ENCODE measurements at places on chromosomes 5 and 9. TPM values are rescaled to one million over a fixed set of nuclear protein-coding genes. Genes with fewer than 3 reads are reported as not detected.

The KIF3A gene
- 7.0 TPM for total RNA-seq

GRCh38 chr5:132114150-132115121 lies 40.8 kb downstream of the CSF2 start:
- no peaks in the 10 kb centered on the region for H3K27me3 ChIP-seq
- no peaks in the 10 kb centered on the region for H3K36me3 ChIP-seq
- H3K27ac ChIP-seq = no peak overlapping the region
- H3K4me3 ChIP-seq = no peak overlapping the region
- H3K4me1 ChIP-seq = no peaks in the 10 kb centered on the region

- H3K4me1 ChIP-seq = no peaks in the 10 kb centered on the region
- no peak for DNase-seq
- no peaks in the 10 kb centered on the region for H3K27me3 ChIP-seq
- no peaks in the 10 kb centered on the region for H3K36me3 ChIP-seq
- no peak overlapping the region for H3K27ac ChIP-seq
Measured at GRCh38 chr9:131028221-131028884, 19.4 kb downstream of the LAMC3 start.

DNA sequence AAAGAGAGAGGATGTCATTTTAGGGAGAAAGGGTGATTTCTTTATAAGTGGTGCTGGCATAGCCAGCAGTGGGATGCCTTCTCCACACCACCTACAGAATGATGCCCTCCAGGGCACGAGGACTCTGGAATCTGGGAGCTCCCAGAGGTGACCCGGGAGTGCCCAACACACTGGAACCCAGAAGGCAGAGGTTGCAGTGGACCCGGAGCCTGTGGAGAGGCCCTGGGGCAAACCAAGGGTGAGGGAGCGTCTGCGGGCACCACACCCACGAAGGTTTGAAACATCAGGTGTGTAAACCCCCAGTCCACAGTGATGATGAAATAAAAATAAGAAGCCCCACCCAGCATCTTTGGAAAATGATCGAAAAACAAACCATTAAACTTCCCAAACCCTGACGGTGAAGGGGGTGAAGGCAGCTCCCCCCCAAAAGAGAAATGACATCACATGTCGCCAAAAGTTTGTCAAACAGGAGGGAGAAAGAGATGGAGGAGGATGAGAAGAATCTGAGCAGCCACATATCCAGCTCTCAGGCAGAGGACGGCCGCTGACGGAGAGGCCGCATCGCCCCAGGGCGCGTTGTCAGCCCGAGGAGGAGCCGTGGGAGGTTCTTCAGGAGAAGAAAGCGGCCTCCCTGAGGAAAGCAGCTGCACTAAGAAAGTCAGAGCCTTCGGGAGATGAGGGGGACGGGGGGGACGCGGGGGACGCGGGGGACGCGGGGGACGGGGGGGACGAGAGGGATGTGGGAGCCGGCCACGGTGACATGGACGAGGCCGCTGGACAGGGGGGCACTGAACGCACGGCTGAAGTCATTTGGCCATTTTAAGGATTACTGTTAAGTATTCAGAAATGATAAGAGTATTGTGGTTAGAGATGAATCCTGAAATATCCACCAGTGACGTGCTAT lies 43.1 kb upstream of the NSMF start:
- DNase-seq = no peak
- no peaks in the 10 kb centered on the region for H3K27me3 ChIP-seq
- no peak overlapping the region for H3K4me3 ChIP-seq
- no peak overlapping the region for H3K27ac ChIP-seq
- H3K4me1 ChIP-seq = no peaks in the 10 kb centered on the region

DNA sequence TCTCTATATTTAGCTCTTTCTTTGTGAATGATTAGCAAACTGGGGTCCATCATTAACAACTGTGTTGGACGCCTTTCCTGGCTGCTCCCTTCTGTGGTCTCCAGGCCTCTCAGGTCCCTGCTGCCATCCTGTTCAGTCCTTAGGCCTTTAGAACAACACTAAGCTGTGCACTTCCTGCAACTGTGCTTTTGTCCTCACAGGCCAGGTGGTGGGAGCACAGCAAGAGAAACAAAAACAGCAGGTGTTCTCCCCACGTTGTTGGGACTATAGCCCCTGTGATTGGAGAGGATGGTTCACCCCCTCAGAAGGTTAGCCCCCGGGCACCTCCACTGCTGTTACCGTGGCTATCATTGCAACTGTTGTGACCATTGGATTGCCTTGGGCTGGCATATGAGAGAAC lies 41.7 kb upstream of the CLINT1 start:
- H3K4me1 ChIP-seq = no peaks in the 10 kb centered on the region
- H3K36me3 ChIP-seq = no peaks in the 10 kb centered on the region
- no peak overlapping the region for H3K27ac ChIP-seq
- no peak overlapping the region for H3K4me3 ChIP-seq

The FCN1 gene
- total RNA-seq = not detected

- no peaks in the 10 kb centered on the region for H3K27me3 ChIP-seq
- no peaks in the 10 kb centered on the region for H3K4me1 ChIP-seq
- DNase-seq = no peak
- no peak overlapping the region for H3K4me3 ChIP-seq
- H3K36me3 ChIP-seq = no peaks in the 10 kb centered on the region
Measured at GRCh38 chr5:159448841-159449407, 118.6 kb upstream of the IL12B start.

DNA sequence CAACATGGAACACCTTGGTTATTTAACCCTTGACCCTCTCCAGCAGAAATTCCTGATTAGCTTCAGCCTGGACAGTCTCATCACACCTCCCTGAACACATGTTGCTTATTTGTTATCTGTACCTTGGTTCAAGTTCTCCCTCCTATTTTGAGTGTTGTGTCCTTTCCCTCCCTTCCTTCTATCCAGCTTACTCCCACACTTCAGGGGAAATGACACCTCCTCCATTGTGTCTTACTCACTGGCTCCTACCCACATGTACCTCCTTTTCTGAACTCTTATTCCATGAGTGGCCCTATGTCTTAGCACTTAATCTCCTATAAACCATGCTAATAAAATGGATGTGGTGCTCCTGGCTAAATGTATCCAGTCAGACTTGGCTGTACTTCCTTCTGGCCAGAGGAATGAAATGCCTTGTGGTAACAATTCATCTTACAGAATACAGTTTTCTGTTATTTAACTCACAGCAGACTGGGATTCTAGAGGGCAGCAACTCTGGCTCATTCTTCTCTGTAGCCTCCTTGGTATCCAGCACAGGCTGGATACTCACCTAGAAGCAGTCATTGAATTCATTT lies 11.2 kb downstream of the LIX1 start:
- H3K27ac ChIP-seq = no peak overlapping the region
- H3K4me3 ChIP-seq = no peak overlapping the region
- DNase-seq = no peak
- no peaks in the 10 kb centered on the region for H3K4me1 ChIP-seq

The N4BP3 gene
- 2.6 TPM for total RNA-seq

GRCh38 chr9:92547356-92547755 lies 11.6 kb upstream of the ECM2 start:
- DNase-seq = no peak
- no peak overlapping the region for H3K27ac ChIP-seq
- no peak overlapping the region for H3K4me3 ChIP-seq
- no peaks in the 10 kb centered on the region for H3K4me1 ChIP-seq
- no peaks in the 10 kb centered on the region for H3K27me3 ChIP-seq

GRCh38 chr5:134000091-134000511 lies 4.7 kb downstream of the VDAC1 start:
- peaks cover 68% of the 10 kb centered on the region for H3K4me1 ChIP-seq
- no peaks in the 10 kb centered on the region for H3K36me3 ChIP-seq
- no peak for DNase-seq

DNA sequence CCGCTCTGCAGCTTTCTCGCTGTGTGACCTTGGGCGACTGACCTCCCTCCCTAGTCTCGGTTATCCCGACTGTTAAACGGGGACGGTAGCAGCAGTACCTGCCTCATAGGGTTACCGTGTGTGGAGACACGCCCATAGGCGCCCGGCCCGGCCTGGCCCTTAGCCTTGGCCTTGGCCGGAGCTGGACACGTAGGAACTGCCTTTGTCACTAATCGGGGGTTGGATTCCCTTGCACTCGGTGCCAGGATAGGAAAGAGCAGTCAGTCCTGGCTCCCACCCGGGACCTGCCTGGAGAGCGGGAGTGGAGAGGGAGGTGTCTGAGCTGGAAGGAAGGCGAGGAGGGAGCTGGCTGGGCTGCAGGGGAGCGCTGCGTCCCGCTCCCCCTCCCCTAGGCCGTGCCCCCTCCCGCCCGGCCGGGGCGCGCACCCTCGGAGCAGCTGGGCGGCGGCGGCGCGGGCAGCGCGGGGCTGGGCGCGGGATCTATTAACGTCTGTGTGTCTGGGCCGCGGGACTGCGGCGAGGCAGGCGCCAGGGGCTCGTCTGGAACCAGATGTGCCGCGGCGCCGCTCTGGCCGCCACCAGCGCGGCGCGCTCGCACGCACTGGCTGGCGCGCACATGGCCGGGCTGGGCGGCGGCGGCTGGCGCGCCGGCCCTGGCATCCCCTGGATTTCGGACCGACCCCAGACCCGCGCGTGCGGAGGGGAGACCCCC lies 31.7 kb downstream of the PRRX2 start:
- H3K27ac ChIP-seq = peak overlapping the region; percentile 34
- peaks cover 48% of the 10 kb centered on the region for H3K27me3 ChIP-seq
- H3K36me3 ChIP-seq = no peaks in the 10 kb centered on the region
- no peaks in the 10 kb centered on the region for H3K4me1 ChIP-seq
- no peak for DNase-seq
- H3K4me3 ChIP-seq = peak overlapping the region; percentile 29

The TNFSF15 gene
- 0.37 TPM for total RNA-seq

The BAAT gene
- not detected for total RNA-seq

The JADE2 gene
- 50.1 TPM for total RNA-seq

The FOXD4L3 gene
- total RNA-seq = not detected

GRCh38 chr5:167850911-167851310 lies 440.5 kb upstream of the WWC1 start:
- no peaks in the 10 kb centered on the region for H3K27me3 ChIP-seq
- no peaks in the 10 kb centered on the region for H3K4me1 ChIP-seq
- no peak overlapping the region for H3K4me3 ChIP-seq
- no peak for DNase-seq

DNA sequence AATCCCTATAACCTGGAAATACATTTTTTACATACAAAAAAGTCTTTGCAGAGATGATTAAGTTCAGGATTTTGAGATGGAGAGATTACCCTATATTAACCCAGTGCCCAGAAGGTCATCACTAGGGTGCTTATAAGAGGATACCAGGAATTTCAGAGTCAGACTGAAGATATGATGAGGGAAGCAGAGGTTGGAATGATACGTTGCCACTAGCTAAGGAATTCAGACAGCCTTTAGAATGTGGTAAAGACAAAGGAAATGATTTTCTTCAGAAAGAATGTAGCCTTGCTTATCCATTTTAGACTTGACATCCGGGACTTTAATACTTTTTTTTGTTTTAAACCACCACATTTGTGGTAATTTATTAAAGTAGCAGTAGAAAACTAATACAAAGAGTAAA lies 2176.8 kb upstream of the C9orf72 start:
- no peaks in the 10 kb centered on the region for H3K27me3 ChIP-seq
- no peaks in the 10 kb centered on the region for H3K4me1 ChIP-seq
- no peak overlapping the region for H3K27ac ChIP-seq
- H3K36me3 ChIP-seq = no peaks in the 10 kb centered on the region

- H3K4me1 ChIP-seq = peaks cover 3% of the 10 kb centered on the region
- no peak overlapping the region for H3K27ac ChIP-seq
- no peak overlapping the region for H3K4me3 ChIP-seq
- peaks cover 56% of the 10 kb centered on the region for H3K27me3 ChIP-seq
- no peaks in the 10 kb centered on the region for H3K36me3 ChIP-seq
- peak; percentile 21 for DNase-seq
Measured at GRCh38 chr9:92911511-92912475, 34.0 kb upstream of the ZNF484 start.

DNA sequence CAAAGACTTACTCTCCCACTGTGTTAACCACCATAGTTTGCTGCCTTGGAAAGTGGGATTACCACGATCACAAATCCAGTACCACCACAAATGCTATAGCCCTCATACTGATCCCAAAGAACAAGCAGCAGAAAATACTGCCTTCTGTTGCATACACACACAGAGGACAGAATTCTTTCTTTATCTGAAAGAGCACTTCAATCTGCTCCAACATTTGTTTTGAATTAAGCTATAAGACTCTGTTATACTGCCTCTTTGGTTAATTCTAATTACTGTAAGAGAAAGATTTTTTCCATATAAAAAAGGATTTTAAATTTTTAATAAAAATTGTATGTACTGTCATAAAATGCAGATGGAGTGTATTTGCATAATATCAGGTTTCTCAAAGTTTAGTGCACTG lies 69.8 kb downstream of the YIPF5 start:
- no peaks in the 10 kb centered on the region for H3K4me1 ChIP-seq
- DNase-seq = no peak
- no peaks in the 10 kb centered on the region for H3K27me3 ChIP-seq

GRCh38 chr9:117720555-117720954 lies 16.4 kb downstream of the TLR4 start:
- no peaks in the 10 kb centered on the region for H3K4me1 ChIP-seq
- H3K4me3 ChIP-seq = no peak overlapping the region
- H3K36me3 ChIP-seq = no peaks in the 10 kb centered on the region
- peak; percentile 34 for DNase-seq

The SLC25A2 gene
- 1.4 TPM for total RNA-seq

The FREM1 gene
- total RNA-seq = 5.9 TPM

DNA sequence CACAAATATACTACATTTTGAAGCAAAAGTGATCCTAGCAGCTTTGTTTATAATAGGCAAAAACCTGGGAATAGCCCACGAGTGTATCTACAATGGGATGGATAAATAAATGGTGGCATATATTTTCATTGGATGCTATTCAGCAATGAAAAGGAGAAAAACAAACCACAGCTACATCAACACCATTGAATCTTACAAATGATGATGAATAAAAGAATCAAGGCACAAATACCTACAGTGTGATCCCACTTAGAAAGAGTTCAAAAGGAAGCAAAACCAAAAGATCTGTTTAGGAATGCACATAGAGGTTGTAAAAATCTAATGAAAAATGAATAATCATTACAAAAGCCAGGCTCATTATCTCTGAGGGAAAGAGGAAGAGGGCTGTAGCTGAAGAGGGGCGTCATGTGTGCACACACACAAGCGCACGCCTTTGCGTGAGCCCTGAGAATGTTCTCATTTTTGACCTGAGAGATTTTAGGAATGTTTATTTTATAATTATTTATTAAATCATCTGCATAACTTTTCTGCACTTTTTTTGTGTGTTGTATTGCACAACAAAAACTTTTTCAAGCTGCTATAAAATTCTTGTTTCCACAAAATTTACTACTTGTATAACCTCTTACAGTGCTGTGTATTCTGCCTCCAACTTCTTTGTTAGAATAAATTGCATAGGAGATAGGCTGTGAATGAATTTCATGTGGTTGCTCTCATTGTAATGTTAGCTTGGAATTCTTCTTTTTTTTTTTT lies 5.9 kb upstream of the RHOBTB3 start:
- H3K27ac ChIP-seq = peak overlapping the region; percentile 94
- H3K36me3 ChIP-seq = no peaks in the 10 kb centered on the region
- peaks cover 67% of the 10 kb centered on the region for H3K4me1 ChIP-seq
- H3K27me3 ChIP-seq = no peaks in the 10 kb centered on the region
- H3K4me3 ChIP-seq = no peak overlapping the region
